Small intestine (tissue), 16 donors: ENCODE measurements at places on chromosomes 13 and 19. TPM values are rescaled to one million over a fixed set of nuclear protein-coding genes. Genes with fewer than 3 reads are reported as not detected.
A peak's percentile ranks its signal among the peaks of the same experiment; 100 is the strongest.

OR1M1 gene
- not detected for polyA plus RNA-seq

TEX26 gene
- not detected for polyA plus RNA-seq

DNA sequence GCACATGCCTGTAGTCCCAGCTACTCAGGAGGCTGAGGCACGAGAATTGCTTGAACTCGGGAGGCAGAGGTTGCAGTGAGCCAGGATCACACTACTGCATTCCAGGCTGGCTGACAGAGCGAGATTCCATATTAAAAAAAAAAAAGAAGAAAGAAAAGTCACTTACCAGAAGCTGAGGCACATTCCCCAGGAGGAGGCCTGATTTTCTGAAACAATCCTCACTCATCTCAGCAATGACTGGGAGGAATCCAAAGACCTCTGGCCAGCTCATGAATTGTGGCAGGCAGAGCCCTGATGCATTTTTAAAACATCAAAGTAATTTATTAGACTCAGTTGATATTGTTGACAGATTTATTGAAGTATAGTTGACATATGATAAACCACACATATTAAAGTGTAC, 206.3 kb downstream of the FOXO1 start:
- no peak overlapping the region for H3K27ac ChIP-seq
- H3K27me3 ChIP-seq: no peaks in the 10 kb centered on the region
- H3K4me1 ChIP-seq: no peaks in the 10 kb centered on the region
- H3K4me3 ChIP-seq: no peak overlapping the region
- DNase-seq: no peak
- H3K36me3 ChIP-seq: no peaks in the 10 kb centered on the region

DNA sequence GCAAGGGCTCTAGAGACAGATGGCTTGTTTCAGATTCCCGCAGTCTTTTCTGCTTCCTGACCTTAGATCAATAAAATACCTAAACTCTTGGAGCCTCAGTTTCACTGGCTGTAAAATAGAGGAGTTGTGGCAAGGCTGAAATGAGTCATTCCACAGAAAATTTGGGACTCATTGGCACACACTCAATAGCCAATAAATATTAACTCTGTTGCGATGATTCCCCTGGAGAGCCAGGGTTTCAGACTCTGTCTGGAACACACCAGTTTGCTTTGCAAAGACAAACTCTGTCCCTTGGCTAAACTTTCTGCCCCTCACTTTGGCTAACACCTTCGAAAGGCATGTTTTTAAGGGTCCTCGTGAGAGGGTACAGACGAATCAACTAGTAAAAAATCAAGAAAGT, 18.1 kb upstream of the UBE2L5 start:
- H3K36me3 ChIP-seq: no peaks in the 10 kb centered on the region
- H3K27me3 ChIP-seq: no peaks in the 10 kb centered on the region
- no peak overlapping the region for H3K27ac ChIP-seq
- DNase-seq: no peak
- peaks cover 11% of the 10 kb centered on the region for H3K4me1 ChIP-seq
- no peak overlapping the region for H3K4me3 ChIP-seq

ZNF324B gene
- 3.0 TPM for polyA plus RNA-seq

GRCh38 chr13:113836768-113837559, 26.9 kb downstream of the GAS6 start:
- no peak overlapping the region for H3K4me3 ChIP-seq
- peaks cover 11% of the 10 kb centered on the region for H3K4me1 ChIP-seq
- H3K27ac ChIP-seq: peak overlapping the region; percentile 38
- no peaks in the 10 kb centered on the region for H3K27me3 ChIP-seq
- DNase-seq: no peak

DNA sequence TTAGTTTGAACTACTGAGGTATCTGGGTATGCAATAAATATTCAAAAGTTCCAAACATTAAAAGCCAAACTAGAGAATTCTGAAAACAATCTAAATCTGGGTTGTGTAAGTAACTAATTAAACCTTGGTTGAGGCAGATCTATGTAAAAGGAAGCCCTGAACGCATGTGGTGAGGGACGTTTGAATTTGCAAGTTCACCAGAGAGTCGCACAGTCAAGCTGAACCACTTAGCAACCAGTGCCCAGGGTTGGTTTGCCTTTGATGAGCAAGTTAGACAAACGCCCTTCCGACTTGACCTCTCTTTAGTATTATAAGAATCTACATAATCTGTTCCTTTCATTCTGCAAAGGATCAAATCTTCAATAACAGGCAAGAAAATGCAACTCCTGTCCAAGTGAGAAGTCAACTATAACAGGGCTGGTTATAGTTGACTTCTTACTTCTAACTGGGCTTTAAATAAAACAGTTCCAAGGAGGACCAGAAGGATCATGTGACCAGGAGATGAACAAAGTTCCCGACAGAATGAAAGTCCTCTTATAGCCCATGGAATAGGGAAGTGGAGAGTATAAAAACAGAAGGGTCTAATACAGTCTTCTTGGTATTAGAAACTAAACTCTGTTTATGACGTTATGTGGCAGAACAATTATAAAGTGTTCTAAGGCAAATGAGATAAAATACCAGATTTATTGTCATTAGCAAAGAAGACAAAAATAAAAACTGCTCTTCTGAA, 40.6 kb downstream of the PHF11 start:
- no peaks in the 10 kb centered on the region for H3K27me3 ChIP-seq
- peak; percentile 47 for DNase-seq
- H3K36me3 ChIP-seq: peaks cover 2% of the 10 kb centered on the region
- H3K4me3 ChIP-seq: no peak overlapping the region
- H3K4me1 ChIP-seq: no peaks in the 10 kb centered on the region
- H3K27ac ChIP-seq: no peak overlapping the region

DNA sequence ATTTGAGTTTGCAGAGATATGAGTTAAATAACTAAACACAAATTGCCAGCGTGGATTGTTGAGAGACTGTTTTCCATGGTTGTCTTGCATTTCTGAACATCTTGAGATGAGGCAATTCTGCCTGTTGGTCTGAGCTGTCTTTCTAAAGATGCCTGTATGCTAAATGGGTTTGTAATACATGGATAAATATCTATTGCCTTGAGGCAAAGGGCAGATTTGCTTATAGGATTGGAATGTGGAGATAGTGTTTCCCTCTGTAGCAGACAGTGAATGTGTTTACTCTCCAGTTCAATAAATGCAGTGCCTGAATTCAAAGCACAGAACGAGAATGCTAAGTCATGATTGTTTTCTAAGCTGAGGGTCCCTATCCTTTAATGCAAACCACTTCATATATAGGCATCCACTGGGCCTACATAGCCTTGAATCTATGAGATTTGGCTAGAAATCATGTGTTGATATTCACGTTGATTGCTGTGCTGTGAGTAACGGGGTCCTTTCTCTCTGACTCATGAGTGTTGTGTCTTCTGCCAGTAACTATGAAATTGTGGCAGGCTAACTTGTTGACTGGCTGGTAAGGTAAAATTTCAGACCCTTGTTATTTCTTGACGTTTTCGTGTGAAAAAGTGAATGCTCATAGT, 2554.8 kb downstream of the PCDH9 start:
- H3K27ac ChIP-seq: no peak overlapping the region
- no peaks in the 10 kb centered on the region for H3K4me1 ChIP-seq
- H3K27me3 ChIP-seq: no peaks in the 10 kb centered on the region
- no peak for DNase-seq
- H3K4me3 ChIP-seq: no peak overlapping the region

GRCh38 chr19:51108805-51109146, 567 bp upstream of the CTU1 start:
- no peaks in the 10 kb centered on the region for H3K36me3 ChIP-seq
- H3K27ac ChIP-seq: peak overlapping the region; percentile 70
- H3K4me3 ChIP-seq: peak overlapping the region; percentile 55
- peaks cover 2% of the 10 kb centered on the region for H3K4me1 ChIP-seq

- peak; percentile 84 for DNase-seq
- no peaks in the 10 kb centered on the region for H3K36me3 ChIP-seq
- H3K27me3 ChIP-seq: no peaks in the 10 kb centered on the region
- H3K27ac ChIP-seq: peak overlapping the region; percentile 78
- H3K4me1 ChIP-seq: no peaks in the 10 kb centered on the region
- H3K4me3 ChIP-seq: no peak overlapping the region
Measured at GRCh38 chr13:73045031-73045430, 13.8 kb upstream of the KLF5 start.

KLK11 gene
- polyA plus RNA-seq: 0.67 TPM

- no peak overlapping the region for H3K27ac ChIP-seq
- no peak for DNase-seq
- no peaks in the 10 kb centered on the region for H3K36me3 ChIP-seq
- no peaks in the 10 kb centered on the region for H3K27me3 ChIP-seq
Measured at GRCh38 chr13:59166174-59166573, 997.6 kb downstream of the DIAPH3 start.

DNA sequence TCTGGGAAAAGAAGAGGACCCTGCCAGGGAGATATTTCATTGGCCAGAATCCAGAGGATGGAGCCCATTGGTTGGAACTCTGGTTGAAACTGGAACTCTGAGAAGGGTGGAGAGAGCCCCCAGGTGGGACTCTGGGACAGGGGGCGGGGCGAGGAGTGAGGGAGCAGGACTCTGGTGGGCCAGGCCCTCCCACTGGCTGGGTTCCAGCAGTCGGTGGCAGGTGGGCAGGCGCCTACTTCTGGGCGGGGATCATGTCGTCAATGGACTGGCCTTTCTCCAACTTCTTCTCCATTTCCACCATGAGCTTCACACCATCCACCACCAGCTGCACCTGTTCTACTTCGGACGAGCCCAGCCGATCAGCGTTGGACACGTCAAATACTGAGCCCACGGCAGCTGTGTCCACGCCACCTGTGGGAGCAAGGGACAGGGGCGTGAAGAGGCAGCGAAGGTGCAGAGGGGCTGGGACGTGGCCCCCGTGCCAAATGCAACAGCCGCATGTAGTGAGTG, 16.1 kb downstream of the CKM start:
- H3K27me3 ChIP-seq: no peaks in the 10 kb centered on the region
- H3K36me3 ChIP-seq: no peaks in the 10 kb centered on the region
- no peak overlapping the region for H3K4me3 ChIP-seq
- DNase-seq: no peak

WTIP gene
- 2.4 TPM for polyA plus RNA-seq

DNA sequence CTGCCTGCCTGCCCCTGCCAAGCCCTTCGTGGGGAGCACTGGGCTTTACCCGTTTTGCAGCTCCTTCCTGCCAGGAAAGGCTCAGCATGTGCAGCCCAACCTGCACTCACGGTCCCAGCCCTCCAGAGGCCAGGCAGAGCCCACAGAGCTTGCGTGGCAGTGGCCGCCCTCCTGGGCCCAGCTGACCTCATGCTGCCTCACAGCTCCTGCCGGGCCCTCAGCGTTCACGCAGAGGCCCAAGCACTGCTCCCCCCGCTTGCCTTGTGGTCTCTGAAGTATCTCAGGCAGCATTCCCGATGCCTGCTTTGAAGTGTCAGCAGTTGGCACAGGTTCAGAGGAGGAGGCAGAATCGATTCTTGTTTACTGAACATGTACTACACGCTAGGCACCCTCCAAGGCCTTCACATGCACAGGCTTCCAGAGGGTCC, 32.5 kb downstream of the CAPN12 start:
- no peaks in the 10 kb centered on the region for H3K27me3 ChIP-seq
- H3K27ac ChIP-seq: peak overlapping the region; percentile 52
- DNase-seq: no peak
- no peaks in the 10 kb centered on the region for H3K4me1 ChIP-seq

COL5A3 gene
- 0.54 TPM for polyA plus RNA-seq

- peaks cover 2% of the 10 kb centered on the region for H3K36me3 ChIP-seq
- DNase-seq: no peak
- H3K27me3 ChIP-seq: no peaks in the 10 kb centered on the region
- H3K4me1 ChIP-seq: peaks cover 47% of the 10 kb centered on the region
- peak overlapping the region; percentile 95 for H3K4me3 ChIP-seq
- peak overlapping the region; percentile 90 for H3K27ac ChIP-seq
Measured at GRCh38 chr19:3969435-3970312, 1.2 kb downstream of the DAPK3 start.

PSG1 gene
- not detected for polyA plus RNA-seq

- no peak overlapping the region for H3K27ac ChIP-seq
- H3K4me3 ChIP-seq: no peak overlapping the region
- H3K27me3 ChIP-seq: peaks cover 11% of the 10 kb centered on the region
- H3K36me3 ChIP-seq: no peaks in the 10 kb centered on the region
Measured at GRCh38 chr13:74571811-74572210, 437.6 kb upstream of the KLF12 start.

DNA sequence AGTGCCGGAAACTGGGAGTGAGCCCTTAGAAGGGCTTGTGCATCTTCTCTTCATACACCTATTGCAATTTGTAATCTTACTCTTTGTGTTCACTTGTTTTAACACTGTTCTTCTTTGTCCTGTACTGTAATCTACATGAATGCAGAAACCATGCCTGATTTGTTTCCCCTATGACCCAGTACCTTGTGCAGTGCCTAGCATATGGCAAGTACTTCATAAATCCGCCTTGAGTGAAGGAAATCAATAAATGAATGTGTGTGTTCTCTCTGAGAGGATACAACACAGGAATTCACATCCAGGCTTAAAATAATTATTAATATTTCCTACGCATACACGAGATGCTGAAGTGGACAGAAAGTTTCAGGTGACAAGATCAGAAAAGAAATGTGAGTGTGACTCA, 172.6 kb downstream of the GPC6 start:
- no peaks in the 10 kb centered on the region for H3K36me3 ChIP-seq
- H3K27ac ChIP-seq: no peak overlapping the region
- DNase-seq: no peak
- no peaks in the 10 kb centered on the region for H3K4me1 ChIP-seq
- no peaks in the 10 kb centered on the region for H3K27me3 ChIP-seq

ZNF665 gene
- polyA plus RNA-seq: 2.7 TPM

KLK12 gene
- 2.7 TPM for polyA plus RNA-seq

- H3K36me3 ChIP-seq: no peaks in the 10 kb centered on the region
- peak overlapping the region; percentile 90 for H3K4me3 ChIP-seq
- H3K27ac ChIP-seq: no peak overlapping the region
Measured at GRCh38 chr19:2455851-2456570, 748 bp downstream of the LMNB2 start.

SLC25A23 gene
- 27.6 TPM for polyA plus RNA-seq

BCL3 gene
- polyA plus RNA-seq: 49.0 TPM

AKT1S1 gene
- polyA plus RNA-seq: 30.6 TPM

GRCh38 chr19:58355908-58356765, 2.8 kb upstream of the A1BG start:
- peaks cover 3% of the 10 kb centered on the region for H3K27me3 ChIP-seq
- DNase-seq: no peak
- peak overlapping the region; percentile 28 for H3K4me3 ChIP-seq
- no peak overlapping the region for H3K27ac ChIP-seq
- no peaks in the 10 kb centered on the region for H3K4me1 ChIP-seq

DNA sequence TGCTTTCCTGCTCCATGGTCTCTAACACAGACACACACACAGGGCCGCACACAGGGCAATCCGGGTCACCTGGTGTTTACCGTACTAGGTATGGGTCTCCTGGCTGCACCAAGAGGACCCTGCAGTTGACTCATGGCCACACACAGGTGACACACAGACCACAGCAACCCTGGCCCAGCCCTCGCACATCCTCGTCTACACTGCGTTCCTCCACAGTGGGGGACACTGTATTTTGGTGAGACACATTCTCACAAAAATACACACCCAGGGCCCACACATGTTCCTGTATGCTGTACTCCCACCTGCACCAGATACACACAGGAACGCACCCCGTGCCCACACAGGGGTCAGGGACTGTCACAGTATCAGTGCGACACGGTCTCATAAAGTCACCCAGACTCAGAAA, 12.8 kb downstream of the PDE4A start:
- H3K36me3 ChIP-seq: no peaks in the 10 kb centered on the region
- no peak for DNase-seq
- H3K4me1 ChIP-seq: peaks cover 5% of the 10 kb centered on the region
- H3K27me3 ChIP-seq: peaks cover 40% of the 10 kb centered on the region
- no peak overlapping the region for H3K4me3 ChIP-seq

- H3K27ac ChIP-seq: peak within 1 kb of the TSS; percentile 94
- H3K4me1 ChIP-seq: peaks cover 19% of the 10 kb centered on the region
- no peaks in the 10 kb centered on the region for H3K27me3 ChIP-seq
- H3K36me3 ChIP-seq: peaks cover 4% of the 10 kb centered on the region
- peak; percentile 96 for DNase-seq
Measured at GRCh38 chr19:35248310-35249145, at the start of gene LSR. TSS of gene LSR (plus strand) at chr19:35249002. CDS start at chr19:35249023, 21 bp downstream.

SIGLEC14 gene
- polyA plus RNA-seq: not detected
